ENCODE measurements at places on chromosomes 1 and 21.

- DNase-seq: no peak
Measured at GRCh38 chr1:35945327-35945726, 14.4 kb downstream of the AGO3 start.

DNA sequence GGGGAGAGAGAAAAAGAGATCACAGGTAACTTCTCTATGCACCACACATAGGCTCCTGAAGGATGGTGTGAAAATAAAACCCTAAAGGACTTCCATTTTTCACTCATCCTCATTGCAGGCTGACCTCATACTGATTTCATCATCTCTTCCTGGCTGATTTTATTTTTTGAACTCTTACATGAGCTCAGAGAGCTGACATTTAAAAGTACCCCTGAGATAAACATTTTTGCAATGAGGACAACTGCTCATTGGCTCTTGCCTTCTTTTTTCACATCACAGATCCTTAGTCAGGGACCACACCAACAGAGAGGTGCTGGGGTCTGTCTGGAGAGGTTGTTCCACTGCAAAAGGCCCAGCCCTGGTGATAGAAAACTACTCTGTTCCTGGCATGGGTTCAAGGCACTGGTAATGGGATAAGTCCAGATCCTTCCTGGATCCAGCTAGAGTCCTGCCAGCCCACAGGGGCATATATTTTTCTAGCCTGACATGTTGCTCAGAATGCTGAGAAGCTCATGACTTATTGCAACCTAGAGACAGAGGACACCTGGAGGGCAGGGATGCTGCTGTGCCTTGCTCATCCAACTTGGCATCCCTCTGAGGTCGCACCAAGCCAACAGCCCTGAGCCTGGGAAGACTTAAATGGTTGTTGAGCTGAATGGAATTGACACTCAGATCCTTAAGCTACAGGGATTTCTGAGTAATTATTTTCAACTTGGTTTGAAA lies 360.0 kb downstream of the HHAT start:
- DNase-seq: peak; percentile 36

- DNase-seq: peak; percentile 2
Measured at GRCh38 chr1:79845936-79846335, 839.4 kb upstream of the ADGRL4 start.

DNA sequence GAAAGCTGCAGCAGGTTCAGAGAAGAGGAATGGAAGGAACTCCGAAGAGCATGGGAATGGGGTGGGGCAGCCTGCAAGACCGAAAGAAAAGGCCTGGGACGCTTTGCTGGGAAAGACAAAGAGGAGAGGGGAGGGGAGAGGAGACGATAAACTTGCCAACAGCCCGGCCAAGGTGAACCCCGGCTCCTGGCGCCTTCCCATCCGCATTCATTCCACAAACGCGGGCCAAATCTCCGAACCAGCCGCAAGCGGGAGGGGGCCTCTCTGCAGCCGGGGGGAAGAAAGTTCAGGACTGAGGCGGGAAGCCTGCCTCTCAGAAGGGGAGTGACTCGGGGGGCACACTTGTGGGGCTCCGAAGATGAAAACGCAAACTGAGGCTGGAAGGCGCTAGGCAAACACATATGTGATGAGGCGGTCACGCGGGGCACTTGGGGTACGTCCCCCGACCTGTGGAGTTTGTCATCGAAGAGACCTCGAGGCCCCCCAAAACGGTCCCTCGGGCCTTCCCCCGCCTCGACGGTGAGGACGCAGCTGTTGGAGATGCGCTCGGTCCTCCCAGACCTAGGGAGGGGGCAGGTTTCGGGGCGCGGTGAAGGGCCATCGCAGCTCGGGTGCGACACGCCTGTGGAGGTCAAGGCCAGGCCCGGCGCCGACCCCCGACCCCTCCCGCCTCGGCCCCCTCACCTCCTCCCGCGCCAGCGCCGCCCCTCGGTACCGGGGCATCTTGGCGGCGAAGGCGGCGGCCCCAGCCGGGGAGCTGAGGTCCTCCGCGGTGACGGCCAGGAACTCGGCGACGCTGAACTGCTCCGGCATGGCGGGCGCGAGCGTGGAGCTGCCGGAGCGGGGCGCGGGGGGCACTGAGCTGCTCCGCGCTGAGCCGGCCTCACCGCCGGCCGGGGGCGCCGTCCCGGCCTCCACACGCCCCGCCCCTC lies at the start of gene ASAP3:
ASAP3 (minus strand) TSS at position 859 of the 932 bp plus-strand sequence; CDS start at position 813, 46 bp downstream.
- no peak for DNase-seq

- DNase-seq: no peak
Measured at GRCh38 chr1:232978091-232978634, 27.8 kb downstream of the NTPCR start.

- DNase-seq: peak; percentile 20
Measured at GRCh38 chr1:16046842-16047241, 3.3 kb downstream of the CLCNKB start.

GRCh38 chr1:217315346-217315745 lies 315.5 kb downstream of the GPATCH2 start:
- DNase-seq: peak; percentile 48

DNA sequence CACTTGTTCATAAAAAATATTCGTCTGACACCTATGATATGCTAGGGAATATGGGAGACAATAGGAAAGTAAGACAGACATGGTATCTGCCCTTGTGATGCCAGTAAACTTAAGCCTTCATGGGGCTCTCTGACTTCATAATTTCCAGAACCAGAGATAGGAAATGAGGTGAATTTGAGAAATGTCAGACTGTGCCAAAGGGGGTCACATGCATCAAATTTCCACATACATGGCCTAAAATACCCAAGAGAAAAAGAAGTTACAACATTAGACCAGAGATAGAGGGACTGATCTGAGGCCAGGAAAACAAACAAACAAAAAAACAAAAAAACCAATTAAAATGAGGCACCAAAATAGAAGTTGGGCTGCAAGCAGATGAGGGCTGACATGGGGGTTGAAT lies 75.7 kb downstream of the DISC1 start:
- no peak for DNase-seq

Measured in LHCN-M2 (cell line).